T follicular helper cell (primary cell): ENCODE measurements at places on chromosomes 11 and 22.

GRCh38 chr22:44926491-44927415 lies 83.1 kb downstream of the PHF21B start:
- no peak for DNase-seq

- no peak for DNase-seq
Measured at GRCh38 chr22:20446383-20446970, 8.9 kb upstream of the SCARF2 start.

DNA sequence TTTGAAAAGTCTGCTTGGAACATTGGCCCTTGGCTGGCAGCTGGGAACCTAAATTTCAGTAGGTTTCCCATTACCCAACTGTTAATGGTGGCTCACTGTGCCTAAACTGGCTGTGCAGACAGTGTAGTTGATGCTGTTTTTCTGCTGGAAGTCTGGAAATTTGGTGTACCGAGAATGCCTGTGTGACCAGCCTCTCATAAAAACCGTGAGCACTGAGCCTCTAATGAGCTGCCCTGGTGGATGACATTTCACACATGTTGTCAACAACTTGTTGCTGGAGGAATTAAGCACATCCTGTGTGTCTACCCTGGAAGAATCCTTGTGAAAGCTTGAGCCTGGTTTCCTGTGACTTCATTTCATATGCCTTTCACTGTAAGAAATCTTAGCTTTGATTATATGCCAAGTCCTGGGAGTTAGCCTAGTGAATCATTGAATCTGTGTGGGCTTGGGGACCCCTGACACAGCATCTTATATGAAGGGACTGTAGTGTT lies 131.1 kb downstream of the LDLRAD3 start:
- no peak for DNase-seq

- DNase-seq: no peak
Measured at GRCh38 chr11:123166071-123166559, 28.9 kb downstream of the CLMP start.

DNA sequence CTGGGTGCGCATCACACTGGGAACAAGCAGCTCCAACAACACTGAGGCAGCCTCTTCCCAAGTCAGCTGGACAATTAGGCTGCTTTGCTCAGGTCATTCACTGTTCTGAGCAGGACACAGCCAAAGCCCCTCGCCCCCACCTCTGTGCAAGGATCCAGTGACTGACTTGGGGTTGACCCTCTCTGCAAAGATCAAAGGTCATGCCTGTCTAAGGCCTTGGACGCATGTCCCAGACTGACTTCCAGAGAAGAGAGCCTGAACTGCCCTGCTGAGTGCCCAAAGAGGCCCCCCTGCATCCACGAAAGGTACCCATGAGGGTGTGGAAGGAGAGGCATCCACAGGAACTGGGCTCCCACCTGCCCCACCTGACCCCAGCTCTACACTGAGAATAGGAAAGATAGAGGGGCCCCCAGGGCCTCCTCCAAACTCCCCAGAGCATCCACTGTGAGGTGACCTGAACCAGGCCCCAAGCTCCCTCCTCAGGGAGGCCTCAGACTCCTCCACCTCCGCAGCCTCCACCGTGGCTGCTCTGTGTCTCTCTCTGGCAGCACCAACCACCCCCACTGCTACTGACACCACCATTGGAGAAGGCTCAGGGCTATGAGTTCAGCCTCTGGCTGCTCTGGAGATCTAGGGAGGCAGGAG lies 53.5 kb downstream of the IGLL5 start:
- DNase-seq: no peak

- DNase-seq: peak; percentile 20
Measured at GRCh38 chr11:65274735-65275682, 13.2 kb downstream of the POLA2 start.

- no peak for DNase-seq
Measured at GRCh38 chr11:6248248-6248647, 9.4 kb downstream of the CNGA4 start.

DNA sequence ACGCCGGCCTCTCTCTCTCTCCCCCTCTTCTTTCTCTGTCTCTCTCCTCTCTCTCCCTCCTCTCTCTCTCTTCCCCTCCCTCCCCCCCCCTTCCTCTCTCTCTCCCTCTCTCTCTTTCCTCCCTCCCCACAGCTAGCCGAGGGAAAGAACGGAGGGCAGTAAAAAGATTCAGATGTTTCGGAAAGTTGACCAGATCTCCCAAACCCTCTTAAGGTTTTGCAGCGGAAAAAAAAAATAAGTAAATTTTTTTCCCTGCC lies 195 bp upstream of the ALX4 start:
- DNase-seq: no peak

DNA sequence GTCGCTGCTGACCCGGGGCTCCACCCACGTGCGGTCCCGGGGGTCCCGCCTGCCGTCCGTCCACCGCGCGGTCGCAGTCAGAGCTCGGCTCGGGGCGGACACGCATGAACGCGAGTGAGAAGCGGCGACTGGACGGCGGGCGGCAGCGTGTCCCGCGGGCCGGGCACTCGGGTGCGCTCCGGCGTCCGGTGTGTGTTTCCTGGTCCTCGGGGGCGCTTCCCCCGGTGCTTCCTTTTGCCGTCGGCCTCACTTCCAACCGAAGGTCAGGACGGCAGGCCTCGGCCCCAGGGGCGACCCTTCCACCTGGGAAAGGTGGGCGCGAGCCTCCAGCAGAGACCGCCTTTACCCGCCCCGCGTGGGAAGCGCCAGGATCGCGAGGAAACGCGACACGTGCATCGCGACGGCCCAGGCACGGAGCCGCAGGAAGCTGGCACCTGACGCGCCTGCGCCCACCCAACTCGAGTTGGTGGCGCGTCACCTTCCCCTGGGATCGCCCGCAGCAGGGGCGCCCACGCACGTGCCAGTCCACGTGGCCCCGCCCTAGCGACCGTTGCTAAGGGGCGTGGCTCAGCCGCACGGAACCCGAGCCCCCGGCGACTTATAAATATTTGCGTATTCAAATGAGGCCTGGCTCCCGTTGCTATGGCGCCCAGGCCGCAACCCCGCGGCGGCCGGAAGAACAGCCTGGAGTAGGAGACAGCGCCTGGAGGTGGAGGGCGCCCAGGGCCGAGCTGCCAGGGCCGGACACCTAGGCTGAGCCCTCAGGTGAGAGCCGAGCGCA lies at the start of gene LRRC56:
Gene LRRC56 (plus strand): TSS at position 687 of the 781 bp plus-strand sequence. CDS start 3,158 bp downstream, outside the sequence.
- peak; percentile 88 for DNase-seq

DNA sequence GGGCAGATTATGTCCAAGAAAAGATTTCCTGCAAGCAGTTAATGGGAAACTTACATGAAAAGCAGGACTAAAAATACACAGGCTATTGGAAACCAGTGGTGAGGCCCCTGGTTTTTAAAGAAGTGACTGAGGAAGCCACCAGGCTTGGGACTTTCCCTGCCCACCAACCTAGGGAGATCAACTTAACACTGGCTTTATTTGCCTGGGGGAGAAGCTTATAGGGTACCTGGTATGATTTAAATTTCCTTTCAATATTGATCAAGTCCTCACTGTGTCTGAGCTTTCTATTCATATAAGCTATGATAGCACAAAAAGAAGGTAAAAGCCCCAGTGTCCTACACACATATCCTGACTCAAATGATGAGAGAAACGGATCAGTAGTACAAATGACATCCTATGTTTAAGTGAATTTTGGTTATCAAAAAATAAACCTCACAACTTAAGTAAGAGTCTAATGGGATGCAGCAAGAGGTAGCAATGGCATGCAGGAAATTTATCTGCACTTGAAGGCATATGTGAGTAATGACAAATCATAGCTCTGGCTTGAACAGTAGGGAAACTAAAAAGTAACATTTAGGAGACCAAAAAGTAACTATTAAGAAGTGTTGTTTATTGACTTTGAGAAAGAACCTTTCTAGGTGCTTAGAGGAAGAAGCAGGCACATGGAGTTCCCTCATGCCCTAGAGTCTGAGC lies 85.3 kb downstream of the GAB2 start:
- DNase-seq: no peak

DNA sequence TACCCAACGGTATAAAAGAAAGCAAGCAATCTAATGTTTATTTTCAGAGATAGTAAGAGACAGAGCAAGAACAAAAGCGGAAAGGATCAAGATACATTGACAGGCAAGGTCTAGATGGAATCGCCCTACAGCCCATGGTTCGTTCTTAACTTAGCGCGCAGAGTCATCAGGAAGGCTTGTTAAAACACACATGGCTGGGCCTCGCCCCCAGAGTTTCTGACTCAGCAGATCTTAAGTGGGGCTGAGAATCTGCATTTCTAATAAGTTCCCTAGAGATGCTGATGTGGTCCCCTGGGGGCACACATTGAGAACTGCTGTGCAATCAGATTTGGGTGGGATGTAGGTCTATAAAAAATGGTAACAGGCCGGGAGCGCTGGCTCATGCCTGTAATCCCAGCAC lies 35.8 kb upstream of the CHRM4 start:
- DNase-seq: no peak

DNA sequence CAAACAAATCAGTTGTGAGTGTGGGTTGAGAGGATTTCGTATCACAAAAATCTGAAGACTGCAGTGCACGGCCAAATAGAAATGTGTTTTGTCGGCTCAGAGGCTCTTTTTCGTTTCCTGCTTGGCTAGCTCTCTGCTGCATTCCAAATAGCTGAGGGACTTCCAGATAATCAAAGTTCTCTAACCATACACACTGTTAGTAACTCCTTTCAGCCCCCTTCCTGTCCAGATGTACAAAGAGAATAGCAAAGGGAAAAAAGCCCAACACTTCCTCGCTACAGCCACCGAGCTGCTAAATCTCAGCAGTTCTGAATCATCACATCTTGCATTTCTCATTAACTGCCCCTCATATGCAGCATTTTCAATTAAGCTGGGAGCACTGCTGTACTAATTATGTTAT lies 203.1 kb downstream of the TENM4 start:
- no peak for DNase-seq

- DNase-seq: no peak
Measured at GRCh38 chr22:29670626-29671025, 49.2 kb upstream of the CABP7 start.

- DNase-seq: no peak
Measured at GRCh38 chr22:33088418-33088817, 30.2 kb upstream of the SYN3 start.

DNA sequence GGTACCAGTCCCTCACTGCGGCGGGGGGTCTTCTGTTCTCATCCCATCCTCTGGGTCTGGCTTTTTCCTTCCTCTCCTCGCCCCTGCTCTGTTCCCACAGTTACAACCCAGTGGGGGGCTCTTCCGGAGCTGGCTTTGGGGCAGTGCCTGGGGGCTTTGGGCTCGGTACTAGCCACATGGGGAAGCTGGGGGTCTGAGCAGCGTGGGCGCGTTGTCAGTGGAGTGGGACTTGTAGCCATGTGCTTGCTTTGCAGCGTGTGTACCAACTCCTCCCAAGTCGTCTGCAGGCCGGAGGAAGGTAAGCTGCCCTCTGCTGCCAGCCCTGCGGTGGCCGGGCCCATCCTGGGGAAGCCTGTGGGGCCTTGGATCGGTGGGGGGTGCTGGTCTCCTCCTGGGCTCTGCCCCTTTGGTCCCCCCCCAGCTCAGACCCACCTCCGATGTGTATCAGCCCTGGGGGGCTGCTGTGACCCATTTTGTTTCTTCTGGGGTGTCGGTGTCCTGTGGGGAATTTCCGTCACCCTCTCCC lies 17.5 kb downstream of the MUC2 start:
- no peak for DNase-seq

DNA sequence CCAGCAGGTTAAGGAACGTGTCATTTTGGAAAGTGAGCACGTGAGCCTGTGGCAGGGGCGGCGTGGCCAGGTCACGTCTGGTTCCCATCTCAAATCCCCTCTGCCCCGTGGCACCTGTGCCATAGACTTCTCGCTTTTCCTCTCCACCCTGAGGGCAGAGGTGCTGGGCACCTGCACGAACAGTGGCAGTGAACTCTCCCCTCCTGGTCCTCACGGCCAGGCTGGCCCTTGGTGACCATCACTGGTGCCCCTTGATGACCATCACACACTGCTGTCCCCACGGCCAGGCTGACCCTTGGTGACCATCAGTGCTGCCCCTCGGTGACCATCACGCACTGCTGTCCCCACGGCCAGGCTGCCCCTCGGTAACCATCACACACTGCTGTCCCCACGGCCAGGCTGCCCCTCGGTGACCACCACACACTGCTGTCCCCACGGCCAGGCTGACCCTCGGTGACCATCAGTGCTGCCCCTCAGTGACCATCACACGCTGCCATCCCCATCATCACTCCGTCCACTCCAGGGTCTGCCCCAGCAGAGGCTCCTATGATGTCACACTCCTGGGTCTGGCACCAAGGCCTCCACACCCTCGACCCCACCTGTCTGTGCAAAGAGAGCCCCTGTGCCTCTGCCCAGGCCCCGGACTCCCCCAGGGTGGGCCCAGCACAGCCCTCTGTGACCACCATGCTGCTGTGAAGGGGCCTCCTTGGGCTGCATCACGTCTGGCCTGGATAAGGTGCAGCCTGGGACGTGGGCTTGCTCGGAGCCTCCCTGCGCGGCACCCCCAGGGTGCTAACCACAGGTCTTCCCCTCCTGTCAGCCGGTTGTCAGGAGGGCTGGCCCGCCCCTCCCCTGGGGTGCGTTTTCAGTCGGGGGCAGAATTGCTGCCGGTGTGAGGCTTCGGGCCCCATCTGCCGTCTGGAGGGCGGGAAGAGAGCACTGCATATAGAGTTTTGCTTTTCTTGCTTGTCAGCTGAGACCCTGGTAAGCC lies 738.6 kb downstream of the BRD1 start:
- DNase-seq: no peak

- no peak for DNase-seq
Measured at GRCh38 chr11:132838627-132839026, 693.7 kb downstream of the OPCML start.

DNA sequence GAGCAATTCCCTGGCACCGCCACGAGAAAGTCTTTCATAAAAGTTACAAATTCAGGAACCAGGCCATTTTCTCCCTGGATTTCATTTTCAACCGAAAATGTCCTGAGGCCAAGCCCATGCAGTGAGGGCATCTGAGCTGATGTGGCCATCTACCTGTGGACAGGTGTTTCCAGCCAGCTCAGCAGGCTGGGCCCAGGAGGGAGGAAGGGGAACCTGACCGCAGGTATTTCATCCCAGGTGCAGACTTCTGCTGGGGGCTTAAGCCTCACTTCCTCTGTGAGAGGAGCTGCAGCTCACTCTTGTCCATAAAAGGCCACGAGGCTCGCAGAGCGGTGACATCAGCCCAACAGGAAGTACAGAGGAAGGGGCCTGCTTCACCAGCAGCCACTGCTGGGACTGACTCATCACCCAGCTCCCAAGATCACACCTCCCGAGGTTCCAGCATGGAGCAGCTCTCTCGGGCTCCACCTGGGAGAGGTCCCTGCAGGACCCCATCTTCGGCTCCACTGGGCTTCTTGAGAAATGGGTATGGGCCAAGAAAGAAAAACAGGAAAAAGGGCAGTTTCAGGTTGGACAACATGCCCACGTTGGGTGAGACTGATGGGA lies 56.4 kb downstream of the MYH9 start:
- peak; percentile 70 for DNase-seq

GRCh38 chr11:35803115-35803514 lies 140.5 kb downstream of the TRIM44 start:
- DNase-seq: no peak

GRCh38 chr11:72217841-72218240 lies 1.2 kb downstream of the FOLR2 start:
- DNase-seq: no peak

GRCh38 chr22:32967386-32968101 lies 90.6 kb downstream of the SYN3 start:
- no peak for DNase-seq
